ENCODE measurements at places on chromosomes 3 and 15.

GRCh38 chr3:118541796-118542195 lies 492.9 kb downstream of the IGSF11 start:
- DNase-seq, result no peak

- no peak for DNase-seq
Measured at GRCh38 chr3:172687501-172687900, 23.4 kb downstream of the NCEH1 start.

- no peak for DNase-seq
Measured at GRCh38 chr3:149487598-149488197, 13.2 kb downstream of the TM4SF4 start.

- DNase-seq, result no peak
Measured at GRCh38 chr3:13571831-13572750, 23.2 kb downstream of the FBLN2 start.

GRCh38 chr3:57896031-57896430 lies 112.2 kb upstream of the FLNB start:
- DNase-seq, result no peak

GRCh38 chr15:101008158-101009139 lies 89.3 kb downstream of the LRRK1 start:
- peak; percentile 64 for DNase-seq

- no peak for DNase-seq
Measured at GRCh38 chr3:54875596-54876268, 52.1 kb downstream of the LRTM1 start.

- no peak for DNase-seq
Measured at GRCh38 chr3:138560501-138560900, 33.6 kb downstream of the CEP70 start.

DNA sequence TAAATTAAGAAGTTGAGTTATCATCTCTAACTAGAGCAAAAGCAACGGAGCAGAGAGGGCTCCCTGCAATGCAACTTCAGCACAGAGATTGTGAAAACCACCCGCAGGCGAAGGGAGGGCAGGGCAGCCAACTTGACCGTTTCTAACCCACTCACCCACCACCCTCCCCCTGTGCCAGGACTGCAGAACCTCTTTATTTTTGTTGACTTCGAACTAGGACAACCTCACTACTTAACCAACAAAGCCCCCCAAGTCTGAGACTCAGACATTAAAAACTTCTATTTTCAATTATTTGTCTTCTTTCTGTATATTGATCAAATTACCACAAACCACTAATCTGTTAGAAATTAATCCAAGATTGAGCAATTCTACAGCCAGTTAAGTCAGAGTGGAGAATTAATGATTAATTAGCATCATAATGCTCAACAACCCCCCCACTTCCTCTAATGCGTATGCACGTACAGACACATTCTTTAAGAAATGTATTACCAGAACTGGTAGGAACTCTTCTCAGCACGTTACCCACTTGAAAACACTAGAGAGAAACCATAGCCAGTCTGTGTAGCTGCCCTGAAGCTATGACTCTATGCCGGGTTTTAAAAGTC lies 2.0 kb downstream of the MGLL start:
- no peak for DNase-seq

GRCh38 chr3:127213381-127213918 lies 20.5 kb downstream of the PRR23E start:
- no peak for DNase-seq

GRCh38 chr3:128021768-128022372 lies 30.4 kb upstream of the SEC61A1 start:
- DNase-seq, result no peak

GRCh38 chr3:138114988-138115971 lies at the start of gene DZIP1L:
Gene DZIP1L (minus strand): TSS chr3:138115608. CDS start chr3:138103971, 11,637 bp downstream.
- DNase-seq, result peak; percentile 23

DNA sequence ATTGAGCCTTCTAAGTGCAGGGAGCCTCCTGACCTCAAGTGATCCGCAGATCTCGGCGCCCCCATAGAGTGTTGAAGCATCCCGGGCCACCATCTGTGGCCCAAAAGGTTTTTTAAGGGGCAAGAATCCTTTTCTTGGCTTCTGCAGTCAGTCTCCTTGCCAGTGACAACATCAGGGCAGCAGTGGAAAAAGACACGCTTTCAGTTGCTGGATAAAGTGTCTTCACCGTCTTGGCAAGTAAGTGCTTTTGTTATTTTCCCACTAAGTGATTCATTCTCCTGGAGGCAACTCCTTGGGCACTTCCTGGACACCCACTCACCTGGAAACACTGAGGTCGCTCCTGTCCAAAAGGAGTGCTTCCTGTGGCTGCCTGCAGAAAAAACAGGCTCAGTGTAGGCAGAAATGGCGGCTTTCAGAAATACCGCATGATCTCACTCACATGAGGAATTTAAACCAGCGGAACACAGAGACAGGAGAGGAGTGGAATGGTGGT lies 71.7 kb upstream of the ABHD2 start:
- DNase-seq, result no peak

DNA sequence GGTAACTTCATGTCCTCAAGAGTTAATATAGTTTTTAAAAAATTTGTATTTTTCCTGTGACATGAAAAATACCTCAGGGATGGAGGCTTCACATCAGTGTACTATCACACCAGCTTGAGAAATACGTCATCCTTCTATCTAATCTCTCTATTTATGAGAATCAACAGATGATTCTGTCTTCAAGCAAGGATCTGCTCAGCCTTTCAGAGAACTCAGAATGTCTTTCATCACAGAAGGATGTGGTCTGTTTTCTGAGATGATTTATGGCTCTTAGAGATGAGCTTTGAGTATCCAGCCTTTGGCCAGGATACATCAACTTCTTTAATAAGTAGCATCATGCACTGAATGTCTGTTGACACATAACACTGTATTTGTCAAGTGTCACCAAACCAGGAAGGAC lies 193.9 kb downstream of the DTWD1 start:
- no peak for DNase-seq

- no peak for DNase-seq
Measured at GRCh38 chr3:120090422-120090821, 3.8 kb downstream of the GSK3B start.

- DNase-seq, result no peak
Measured at GRCh38 chr15:68933001-68933400, 2.7 kb downstream of the SPESP1 start.

DNA sequence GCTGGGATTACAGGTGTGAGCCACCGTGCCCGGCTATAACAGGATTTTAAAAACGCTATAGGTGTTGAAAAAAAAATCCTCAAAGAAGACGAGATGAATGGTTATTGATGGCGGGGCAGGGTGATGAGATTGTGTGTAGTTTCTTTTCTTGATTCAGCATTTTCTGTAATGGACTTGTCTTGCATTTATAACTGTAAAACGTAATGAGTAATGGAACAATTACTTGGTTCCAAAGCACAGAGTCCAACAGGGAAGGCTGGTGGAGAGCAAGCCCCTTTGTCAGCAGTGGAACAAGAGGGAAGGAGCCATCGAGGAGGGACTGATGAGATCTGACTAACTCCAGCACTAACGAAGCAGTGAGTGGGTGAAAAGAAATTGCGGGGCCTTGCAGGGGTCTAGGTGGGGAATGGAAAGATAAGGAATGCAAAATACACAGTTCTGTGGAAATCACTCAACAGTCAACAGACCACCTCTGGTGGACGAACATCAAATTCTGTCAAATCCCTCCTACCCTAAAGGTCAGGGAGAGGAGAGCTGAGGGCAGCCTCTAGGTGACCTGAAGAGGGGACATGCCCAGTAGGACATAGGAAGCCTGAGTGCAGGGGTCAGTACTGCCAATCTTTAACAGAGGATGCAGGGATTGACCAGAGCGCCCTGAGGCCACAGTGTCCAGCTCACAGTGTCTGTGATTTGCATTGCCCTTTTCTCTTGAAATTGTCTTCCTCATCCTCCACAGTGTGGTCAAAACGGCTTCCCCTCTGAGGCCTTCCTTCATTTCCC lies 23.1 kb upstream of the CDCP1 start:
- DNase-seq, result no peak

DNA sequence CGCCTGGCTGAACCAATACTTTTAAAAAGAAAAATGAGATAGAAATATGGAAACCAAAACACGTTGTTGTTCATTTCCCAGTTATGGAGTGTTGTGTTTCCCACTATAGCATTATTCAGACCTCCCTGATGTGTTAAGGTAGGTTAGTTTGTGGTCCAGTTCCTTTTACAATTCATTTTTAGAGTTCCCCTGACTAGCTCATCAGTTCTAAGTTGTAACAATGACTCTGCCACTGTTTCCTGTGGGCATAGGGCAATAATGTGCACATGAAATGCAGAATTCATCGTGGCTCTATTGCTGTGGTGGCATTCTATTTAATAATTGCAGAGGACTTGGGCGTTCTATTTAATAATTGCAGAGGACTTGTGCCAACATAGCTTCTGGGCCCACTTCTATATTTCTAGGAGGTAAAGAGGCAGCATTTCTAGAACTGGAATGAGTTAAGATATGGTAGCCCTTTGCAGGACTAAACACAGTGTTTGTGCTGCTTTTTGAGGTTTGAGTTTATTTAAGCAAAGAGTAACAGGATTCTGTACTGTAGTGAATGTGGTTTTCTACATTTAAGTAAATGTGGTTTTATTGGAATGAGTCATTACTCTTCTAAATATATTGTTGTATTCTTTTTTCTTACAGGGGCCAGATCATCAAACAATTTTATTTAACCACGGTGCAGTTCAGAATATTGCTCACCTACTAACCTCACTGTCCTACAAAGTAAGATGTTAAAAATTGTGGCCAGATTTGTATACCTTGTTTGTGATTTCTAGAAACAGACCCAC lies 47.5 kb downstream of the ARMC8 start:
- DNase-seq, result no peak

GRCh38 chr3:60948488-60948887 lies 302.8 kb downstream of the FHIT start:
- no peak for DNase-seq

DNA sequence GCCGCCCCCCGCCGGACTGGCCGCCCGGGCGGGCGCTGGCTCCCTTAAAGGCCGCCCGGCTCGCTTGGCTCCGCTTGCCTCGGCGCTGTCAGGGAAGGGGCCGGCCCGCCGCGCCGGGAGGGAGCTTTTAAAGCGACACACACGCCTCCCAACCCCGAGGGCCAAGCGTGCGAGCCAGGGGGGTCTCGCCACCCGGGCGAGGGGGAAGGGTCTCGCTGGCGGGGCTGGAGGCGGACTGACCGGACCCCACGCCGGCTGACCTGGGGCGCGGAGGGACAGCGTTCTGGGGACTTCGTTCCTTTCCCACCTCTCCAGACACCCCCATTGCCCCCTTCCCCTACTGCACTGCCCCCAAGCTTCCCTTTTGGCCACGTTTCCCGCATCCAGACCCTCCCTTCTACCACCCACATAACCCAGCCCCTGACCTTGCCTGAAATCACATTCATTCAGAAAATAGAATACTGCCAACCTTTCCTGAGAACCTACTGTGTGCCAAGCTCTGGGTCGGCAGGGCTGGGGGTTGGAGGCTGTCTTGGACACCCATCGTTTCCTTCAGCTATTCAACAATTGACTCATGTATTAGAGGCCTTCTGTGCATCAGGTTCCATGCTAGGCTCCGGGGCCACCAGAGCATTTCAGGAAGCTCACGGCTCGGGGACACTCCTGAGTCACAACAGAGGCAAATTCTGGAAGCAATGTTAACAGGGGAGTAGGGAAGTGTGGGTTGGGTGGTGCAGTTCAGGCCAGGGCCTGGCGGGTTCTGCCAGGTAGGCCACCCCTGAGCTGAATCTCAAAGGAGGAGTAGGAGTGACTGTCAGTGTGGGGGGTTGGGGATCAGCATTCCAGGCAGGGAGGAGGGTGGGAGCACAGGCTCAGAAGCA lies at the start of gene INSYN1:
TSS of gene INSYN1 (minus strand) at position 102 of the 881 bp plus-strand sequence. CDS start 2,221 bp downstream, outside the sequence.
- no peak for DNase-seq

DNA sequence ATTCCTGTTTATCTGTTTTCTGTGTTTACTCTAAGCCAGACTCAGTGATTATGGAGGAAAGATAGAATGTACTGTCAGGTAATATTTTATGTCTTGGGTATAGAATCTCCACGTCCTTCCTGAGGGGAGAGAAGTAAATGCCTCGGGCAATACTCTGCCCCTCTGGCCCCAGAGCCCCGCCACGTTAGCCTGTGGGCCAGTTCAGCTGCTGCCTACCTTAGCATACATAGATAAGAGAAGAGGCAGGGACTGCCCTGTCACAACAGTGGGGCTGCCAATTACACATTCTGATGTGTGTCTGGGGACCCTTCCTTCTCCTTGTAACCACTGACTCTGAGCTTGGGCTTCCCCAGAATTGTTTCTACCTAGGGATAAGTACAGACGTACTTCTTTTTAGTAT lies 347.7 kb upstream of the ATP11B start:
- no peak for DNase-seq

DNA sequence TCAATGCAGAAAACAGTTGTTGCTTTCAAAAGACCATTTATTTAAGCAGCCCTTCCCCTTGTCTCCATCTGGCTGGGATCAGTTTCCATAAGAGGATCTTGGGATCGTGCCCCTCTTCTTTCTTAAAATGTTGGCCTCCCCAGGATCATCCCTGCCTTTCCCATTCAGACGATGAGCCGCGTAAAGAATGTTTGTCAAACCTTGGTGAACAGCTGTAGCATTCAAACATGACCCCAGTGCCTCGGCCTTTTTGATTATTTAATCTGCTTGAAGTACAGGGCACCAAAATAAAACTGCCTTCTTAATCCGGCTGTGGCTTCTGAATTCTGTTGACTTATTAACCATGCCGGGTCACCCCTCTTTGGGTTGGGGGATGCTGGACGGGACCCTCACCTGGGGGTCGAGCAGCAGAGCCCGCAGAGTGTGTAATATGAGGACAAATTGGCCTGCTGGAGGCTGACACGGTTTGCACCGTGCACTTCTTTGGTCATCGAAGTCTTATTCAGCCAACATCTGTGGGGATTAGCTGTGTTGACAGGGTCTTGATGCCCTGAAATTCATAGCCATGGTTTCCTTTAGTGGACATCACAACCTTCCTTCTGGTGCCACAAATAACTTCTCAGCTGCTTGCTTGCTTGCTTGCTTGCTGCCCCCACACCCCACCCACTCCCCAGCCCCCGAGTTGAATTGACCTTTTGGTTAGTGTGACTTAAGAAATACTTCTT lies at the start of gene LRTM1:
TSS of gene LRTM1 (minus strand) at position 14 of the 725 bp plus-strand sequence. CDS start 148 bp downstream, outside the sequence.
- no peak for DNase-seq

GRCh38 chr3:64508140-64508539 lies 179.7 kb downstream of the ADAMTS9 start:
- no peak for DNase-seq

GRCh38 chr3:52843108-52843865 lies 8.5 kb upstream of the MUSTN1 start:
- DNase-seq, result no peak

GRCh38 chr3:168531116-168531515 lies 435.4 kb upstream of the GOLIM4 start:
- DNase-seq, result no peak

Measured in HepG2 (cell line).